ENCODE measurements at places on chromosomes 13 and 19.
A peak's percentile ranks its signal among the peaks of the same experiment; 100 is the strongest.

DNA sequence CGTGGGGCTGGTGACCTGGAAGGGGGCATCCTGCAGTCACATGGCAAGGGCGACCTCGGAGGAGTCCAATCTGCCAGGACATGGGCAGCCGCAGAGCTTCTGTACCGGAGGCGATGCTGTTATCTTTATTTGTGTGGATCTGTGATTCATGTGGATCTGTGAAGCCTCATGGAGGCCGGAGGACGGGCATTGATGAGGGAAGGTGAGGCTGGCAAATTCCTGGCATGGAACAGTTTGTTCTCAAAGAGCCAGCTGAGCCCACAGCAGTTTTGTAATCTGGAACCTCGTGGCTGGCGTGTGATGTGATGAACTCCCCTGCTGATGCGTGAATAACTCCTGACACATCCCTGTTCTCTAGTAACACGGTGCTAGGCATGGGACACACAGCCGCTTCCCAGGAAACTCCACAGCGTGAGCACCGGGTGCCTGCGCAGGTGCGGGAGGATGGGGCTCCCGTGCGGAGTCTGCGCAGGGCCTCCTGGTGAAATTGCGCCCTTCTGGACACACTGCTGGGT is 40.4 kb downstream of the ATP11A start:
- DNase-seq: no peak

GRCh38 chr13:109790942-109791605 is 4.7 kb upstream of the IRS2 start:
- peak; percentile 52 for DNase-seq

DNA sequence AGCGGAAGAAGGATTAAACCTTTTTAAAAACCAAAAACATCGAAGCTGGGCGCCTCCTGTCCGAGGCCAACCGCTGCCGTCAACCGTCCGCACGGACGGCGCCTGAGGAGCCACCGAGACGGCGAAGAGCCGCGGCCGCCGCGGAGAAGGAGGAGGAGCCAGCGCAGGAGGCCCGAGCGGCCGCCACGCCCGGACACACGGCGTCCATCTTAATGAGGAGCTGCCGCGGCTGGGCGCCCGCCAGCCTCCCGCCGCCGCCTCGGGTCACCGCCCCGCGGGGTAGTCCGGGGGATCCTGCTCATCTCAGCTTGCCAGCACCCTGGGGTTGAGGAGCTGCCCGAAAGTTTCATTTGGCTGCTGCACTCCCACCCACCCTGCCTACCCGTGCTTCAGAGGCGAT is 10.6 kb downstream of the ZSCAN1 start:
- no peak for DNase-seq

- DNase-seq: peak; percentile 62
These were observed 746.9 kb upstream of the PCDH9 start for GRCh38 chr13:67977066-67977465.

GRCh38 chr19:3659746-3660112 is 33.1 kb upstream of the CACTIN start:
- no peak for DNase-seq

DNA sequence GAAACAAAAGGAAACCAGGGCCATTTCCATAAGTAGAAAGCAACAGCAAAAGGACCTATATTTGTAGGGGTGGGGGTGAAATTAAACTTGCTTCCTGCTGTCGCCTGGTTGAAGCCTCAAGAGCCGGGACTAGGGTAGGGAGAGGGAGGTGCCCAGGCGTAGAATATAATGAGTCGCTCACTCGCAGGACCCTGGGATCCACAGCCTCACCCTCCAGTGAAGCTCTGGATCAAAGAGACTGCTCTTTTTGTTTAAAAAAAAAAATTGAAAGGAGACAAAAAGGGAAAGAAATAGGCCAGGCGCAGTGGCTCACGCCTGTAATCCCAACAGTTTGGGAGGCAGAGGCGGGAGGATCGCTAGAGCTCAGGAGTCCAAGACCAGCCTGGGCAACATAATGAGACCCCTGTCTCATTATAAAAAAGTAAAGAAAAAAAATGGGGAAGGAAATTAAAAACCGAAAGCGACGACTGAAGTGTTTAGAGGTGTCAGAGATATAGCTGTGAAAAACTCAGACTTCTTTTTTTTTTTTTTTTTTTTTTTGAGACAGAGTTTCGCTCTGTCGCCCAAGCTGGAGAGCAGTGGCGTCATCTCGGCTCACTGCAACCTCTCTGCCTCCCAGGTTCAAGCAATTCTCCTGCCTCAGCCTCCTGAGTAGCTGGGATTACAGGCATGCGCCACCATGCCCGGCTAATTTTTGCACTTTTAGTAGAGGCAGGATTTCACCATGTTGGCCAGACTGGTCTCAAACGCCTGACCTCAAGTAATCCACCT is 10.9 kb upstream of the ADGRE5 start:
- no peak for DNase-seq

DNA sequence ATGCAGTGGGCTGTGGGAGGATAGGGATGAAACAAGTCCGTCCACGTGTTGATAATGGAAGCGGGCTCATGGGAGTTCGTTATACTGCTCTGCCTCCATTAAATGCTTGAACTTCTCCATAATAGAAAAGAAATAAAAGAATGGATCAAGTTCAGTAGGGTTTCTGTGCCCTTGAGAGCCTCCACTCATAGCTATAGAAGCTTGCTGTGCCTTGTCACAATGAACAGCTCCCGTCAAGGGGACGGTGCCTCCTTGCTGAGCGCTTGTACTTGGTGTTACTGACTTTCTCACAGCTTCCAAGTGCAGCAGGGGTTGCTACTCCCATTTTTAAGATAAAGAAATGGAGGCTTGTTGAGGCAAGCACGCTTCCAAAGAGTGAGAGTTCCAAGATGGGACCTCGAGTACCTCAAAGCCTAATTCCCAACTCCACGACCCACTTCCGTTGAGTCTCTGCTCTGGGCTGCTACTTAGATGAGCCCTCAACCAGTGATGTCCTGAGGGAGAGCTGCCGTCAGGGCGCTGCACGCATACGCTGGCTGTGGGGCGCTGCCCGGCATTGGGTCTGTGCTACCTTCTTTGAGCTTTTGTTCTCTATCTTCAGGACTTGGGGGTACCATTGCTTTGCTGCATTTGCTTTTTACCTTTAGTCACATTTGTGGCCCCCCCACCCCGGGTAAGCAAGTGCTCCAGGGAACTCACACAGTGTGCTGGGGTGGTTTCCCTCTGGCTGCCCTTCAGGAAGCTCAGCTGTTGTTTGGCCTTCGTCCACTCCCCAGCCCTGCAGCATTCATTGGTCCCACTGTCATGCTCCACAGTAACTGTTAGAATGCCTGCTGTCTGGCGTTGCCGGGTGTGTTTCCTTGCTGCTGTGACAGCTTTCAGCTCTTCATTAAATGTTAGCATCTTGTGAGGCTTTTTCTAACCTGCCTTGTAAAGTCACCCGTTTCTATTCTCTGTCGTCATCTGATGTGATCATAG is 9.5 kb downstream of the SNRNP70 start:
- no peak for DNase-seq

DNA sequence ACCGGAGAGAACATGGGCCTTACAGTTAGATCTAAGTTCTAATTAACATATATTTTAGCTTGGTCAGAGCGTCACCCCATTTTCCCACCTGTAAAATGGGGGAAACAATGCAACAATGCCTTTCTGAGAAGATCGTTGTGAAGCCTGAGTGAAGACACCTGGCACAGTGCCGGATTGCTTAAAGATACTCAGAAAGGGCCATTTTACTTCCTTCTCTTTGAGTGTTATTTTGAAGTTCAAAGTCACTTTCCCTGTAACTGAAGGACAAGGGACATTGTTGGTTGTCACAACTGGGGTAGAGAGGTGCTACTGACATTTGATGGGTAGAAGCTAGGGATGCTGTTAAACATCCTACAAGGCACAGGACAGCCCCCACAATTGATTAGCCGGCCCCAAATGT is 28.1 kb downstream of the HSPH1 start:
- no peak for DNase-seq

DNA sequence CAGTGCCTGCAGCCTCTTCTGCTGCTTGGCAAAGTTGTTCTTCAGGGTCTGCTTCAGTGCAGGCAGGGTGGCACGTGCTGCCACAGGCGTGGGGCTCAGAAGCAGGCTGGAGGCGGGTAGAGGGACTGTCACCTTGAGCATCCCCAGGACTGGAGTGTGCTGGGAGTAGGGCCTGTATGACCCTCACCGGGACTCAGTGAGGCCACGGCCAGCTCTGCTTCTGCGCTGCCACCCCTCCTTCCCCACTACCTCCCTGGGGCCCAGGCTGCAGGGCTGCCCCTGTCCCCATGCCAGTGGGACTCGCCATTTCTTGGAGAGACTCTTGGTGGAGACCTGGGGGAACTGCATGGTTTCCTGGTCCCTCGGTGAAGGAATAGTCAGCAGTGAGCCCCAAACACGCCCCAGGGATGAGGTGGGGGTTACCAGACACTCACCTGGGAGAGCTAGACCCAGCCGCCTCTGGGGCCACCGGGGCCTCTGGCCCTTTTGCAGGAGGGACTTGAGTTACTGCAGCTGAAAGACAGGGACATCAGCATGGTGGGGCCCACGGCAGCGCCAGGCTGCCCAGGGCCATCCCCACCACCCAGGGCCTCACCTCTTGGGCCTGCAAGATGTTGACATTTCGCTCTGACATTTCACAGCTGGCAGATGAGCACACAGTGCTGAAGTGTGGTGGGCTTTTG is 29.9 kb downstream of the TUBA3C start:
- no peak for DNase-seq

- DNase-seq: no peak
These were observed 148.5 kb upstream of the TSHZ3 start for GRCh38 chr19:31497709-31498108.

DNA sequence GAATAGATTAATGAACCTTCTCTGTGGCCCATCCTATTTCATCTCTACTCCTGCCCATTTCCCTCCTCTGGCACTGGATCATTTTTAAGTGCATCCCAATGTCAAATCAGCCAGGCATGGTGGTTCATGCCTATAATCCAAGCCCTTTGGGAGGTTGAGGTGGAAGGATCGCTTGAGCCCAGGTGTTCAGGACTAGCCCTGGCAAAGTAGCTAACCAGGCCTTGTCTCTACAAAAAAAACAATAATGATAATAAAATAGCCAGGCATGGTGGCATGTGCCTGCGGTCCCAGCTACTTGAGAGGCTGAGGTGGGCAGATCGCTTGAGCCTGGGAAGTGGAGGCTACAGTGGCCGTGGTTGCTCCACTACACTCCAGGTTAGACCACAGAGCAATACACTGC is 517.0 kb downstream of the MYO16 start:
- no peak for DNase-seq

- peak; percentile 15 for DNase-seq
These were observed 340.0 kb downstream of the DCT start for GRCh38 chr13:94139393-94139995.

DNA sequence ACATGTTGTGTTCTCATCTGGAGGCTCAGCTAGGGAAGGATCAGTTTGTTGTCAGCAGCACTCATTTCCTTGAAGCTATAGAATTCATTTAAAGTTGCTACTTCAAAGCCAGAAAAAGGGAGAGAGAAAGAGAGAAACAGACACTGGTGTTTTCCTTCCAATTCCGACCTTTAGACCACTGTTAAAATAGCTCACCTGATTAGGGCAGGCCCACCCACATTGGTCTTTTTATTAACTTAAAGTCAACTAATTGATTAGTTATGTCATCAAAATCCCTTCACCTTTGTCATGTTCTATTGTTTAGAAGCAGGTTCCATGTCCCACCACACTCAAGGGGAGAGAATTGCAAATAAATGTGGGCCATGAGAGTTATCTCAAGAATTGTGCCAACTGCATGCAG is 560.2 kb downstream of the PCDH17 start:
- no peak for DNase-seq

DNA sequence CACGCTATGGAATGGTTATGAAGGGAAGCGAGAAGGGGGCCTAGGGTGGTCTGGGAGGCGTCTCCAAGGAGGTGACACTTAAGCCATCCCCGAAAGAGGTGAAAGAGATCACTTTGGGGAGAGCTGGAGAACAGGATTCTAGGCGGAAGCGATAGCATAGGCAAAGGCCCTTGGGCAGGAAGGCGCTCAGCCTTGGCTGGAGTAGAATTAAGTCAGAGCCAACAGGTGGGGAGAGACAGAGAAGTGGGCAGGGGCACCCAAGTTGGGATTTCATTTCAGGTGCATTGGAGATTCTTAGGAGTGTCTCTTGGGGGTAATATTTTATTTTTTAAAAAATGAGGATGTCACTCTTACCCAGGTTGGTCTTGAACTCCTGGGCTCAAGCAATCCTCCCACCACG is 9.6 kb downstream of the SNRPD2 start:
- no peak for DNase-seq

- peak; percentile 69 for DNase-seq
These were observed 318.2 kb downstream of the MYO16 start for GRCh38 chr13:108947551-108948030.

DNA sequence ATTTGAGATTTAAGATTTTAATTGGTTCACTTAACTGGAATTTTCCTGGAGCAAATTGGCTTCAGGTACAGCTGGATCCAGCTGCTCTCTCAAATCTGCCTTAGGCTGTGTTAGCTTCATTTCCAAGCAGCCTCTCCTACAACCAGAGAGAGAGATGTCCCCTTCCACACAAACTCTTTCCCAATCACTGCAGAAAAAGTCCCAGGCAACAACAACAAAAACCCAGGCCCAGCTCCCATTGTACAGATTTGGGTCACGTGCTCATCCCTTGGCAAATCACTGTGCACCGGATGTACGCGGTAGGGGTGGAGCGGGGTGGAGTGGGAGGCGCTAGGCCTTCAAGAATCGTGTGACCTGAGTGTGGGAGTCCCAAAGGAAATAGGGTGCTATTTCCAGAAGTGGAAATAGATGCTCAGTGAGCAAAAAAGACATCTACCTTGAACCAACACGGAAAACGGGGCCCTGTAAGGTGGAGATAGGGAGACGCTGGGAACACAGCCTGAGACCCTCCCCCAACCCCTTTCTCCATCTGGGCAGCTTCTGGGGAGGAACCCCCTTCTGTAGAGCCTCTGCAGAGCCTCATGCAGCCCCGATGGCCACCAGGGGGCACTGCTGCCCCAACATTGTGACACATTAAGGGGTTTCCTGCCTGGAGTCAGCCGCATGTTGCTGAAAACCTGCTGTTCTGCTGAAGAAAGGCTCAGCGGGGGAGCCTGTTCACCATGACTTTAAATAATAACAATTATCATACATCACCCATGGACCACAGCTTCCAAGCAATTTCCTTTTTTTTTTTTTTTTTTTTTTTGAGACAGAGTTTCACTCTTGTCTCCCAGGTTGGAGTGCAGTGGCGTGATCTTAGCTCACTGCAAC is 25.4 kb downstream of the HPN start:
- DNase-seq: peak; percentile 80

DNA sequence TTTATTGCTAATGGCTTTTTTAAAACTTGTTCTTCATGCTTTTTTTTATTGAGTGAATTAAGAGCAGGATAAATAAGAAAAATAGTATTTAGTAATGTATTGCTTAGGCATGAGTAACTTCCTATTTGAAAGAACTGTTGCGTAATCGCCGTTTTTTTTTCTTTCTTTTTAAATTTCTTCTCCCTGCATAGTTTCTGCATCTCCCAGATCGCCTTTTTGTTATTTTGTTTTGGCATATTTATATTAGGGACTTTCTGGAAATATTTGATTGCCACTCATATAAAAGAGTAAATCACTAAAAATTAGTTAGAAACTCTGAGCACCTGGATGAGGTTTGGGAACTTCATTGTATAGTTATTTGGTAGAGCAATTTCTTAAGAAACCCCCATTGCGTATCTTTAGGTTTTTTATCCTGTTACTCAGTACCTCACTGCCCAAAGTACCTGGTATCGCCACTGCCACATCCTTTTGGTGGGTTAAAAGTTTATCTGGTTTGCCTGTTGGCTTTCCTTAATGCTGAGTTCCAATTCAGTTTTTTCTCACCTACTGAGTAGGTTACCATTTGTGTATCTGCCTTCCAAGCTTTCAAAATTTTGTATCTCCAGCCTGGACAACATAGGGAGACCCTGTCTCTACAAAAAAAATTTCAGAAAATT is 36.2 kb upstream of the LPAR6 start:
- DNase-seq: peak; percentile 60

- DNase-seq: peak; percentile 78
These were observed at the start of gene SCN1B for GRCh38 chr19:35030257-35031071. Gene SCN1B (plus strand): TSS chr19:35030470. CDS start chr19:35030821, 351 bp downstream.
